NCI-H345 (cell line): ENCODE measurements at places on chromosomes 3 and 15.

- no peak for DNase-seq
These were observed 297.9 kb downstream of the RYR3 start for GRCh38 chr15:33608714-33609113.

DNA sequence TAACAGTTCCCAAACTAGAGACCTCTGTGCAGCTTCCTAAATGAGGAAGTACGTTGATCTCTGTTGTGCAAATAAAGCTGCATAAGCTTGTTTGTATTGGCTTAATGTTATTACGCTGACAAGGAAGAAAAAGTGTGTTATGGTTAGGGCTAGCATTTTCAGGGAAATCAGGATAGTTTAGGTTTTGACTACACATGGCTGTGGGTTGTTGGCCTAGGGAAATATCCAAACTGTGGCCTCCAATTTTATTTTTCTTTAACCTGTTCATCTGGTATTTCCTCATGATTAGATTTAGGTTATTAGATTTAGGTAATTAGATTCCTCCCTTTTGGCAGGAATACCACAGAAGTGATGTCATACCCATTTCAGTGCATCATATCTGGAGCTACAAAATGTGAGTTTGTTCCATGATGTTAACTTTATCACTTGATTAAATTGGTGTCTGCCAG, 8.7 kb upstream of the MCCC1 start:
- DNase-seq: no peak

DNA sequence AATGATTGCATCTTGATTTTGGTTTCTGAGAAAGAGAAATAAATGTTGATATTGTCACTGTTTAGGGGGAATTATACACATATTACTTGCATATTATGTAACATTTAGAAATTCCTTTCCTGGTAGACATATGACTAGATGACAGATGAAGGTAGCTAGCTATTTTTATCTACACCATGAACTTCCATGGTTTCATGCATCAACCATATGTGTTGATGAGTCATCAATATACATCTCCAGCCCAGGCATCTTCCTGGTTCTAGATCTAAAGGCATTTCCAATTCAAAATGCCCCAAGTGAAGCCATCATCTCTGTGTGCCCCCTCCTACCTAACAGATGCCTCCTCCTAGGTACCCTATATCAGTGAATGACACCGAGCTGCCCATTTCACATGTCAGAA, 9.5 kb upstream of the ADAMTSL3 start:
- DNase-seq: no peak

DNA sequence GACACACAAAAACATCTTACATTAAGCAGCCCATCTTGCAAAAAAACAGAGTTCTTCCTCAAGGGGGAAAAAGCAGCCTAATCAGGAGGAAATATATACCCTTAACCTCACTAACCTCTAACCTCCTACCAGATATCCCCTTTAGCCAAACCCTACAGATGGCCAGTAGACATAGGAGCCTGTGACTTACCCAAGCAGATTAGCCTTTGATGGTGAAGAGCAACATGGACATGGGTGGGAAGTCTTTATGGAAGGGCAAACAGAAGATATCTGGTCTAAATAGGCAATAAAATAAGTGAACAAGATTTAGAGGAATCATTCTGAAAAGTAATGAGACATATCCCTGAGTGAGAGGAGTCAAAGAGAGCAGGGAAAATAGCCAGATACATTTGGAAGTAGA, 119.4 kb upstream of the ARPP21 start:
- DNase-seq: no peak

DNA sequence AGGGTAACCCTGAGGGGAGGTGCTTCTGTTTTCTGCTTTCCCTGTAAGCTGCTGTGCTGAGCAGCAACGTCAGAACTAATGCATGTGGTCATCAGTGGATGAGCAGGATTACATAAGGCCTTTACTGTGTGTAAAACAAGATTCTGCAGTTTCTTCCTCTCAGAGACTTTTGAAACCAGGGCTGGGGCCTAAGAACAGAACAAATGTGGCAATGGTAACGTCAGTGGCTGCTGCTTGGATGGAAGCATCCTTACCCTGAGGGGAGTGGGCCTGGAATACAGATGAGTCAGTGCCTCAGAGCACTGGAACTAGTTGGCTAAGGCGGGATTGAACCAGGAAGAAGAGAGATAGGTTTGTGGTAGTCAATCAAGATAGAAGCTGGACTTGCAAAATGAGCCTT, 180.2 kb upstream of the KCNH8 start:
- DNase-seq: no peak

DNA sequence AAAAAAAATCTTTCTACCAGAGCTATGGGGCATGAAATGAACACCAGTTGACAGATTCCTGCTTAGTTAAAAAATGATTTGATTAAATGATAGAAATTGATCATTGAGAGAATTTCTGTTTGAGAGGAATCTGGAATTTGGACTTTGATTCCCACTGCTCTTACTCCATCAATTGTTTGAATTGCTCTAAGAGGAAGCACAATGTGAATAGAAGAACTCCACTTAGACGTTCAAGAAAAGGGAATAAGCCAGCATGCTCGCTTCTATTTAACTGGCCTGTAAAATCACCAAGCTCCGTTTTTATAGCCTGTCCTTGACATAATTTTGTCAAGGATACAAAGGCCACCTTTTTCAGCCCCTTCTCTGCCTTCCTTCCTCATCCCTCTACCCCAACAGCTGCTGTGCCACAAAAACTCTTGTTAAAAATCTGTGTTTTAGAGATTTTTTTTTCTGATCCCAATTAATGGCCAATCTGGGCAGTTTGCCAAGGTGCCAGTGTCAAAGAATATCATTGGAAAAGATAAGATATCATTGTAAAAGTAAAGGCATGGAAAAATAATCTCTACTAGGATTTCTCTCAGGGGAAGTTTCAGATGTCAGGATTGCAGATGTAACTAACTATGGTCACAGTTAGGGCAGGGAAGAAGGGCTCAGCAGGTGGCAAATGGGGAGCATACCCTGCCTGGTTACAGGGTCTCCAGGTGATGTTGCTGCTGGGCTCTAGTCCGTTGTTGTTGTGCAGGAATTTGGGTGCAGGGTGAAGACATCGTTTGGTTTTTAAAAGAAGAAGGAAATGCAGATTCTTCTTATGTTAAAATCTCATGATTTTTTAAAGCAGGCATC, 301.8 kb upstream of the PDZRN3 start:
- no peak for DNase-seq

DNA sequence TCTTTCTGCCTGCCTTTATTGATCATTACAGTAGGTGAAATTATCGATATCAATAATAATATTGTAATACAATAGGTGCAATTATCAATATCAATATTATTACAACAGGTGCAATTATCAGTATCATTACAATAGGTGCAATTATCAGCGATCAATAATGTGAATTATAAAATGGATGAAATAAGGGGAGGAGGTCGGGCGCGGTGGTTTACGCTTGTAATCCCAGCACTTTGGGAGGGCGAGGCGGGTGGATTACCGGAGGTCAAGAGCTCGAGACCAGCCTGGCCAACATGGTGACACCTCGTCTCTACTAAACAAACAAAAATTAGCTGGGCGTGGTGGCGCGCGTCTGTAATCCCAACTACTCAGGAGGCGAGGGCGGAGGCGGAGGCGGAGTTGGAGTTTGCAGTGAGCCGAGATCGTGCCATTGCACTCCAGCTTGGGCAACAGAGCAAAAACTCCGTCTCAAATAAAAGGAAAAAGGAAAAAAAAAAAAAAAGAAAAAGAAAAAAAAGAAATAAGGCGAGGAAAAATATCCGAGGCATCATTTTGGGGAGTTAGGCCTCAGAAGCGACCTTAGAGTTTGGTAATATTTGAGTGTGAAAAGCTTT, 611 bp upstream of the BNIP2 start:
- peak; percentile 72 for DNase-seq

- no peak for DNase-seq
These were observed 36.0 kb downstream of the MNS1 start for GRCh38 chr15:56428821-56429458.

- DNase-seq: no peak
These were observed 26.7 kb upstream of the ANPEP start for GRCh38 chr15:89841306-89841705.

GRCh38 chr3:175857666-175858270, 998.6 kb downstream of the NAALADL2 start:
- no peak for DNase-seq

GRCh38 chr3:160671231-160671630, 5.7 kb upstream of the ARL14 start:
- DNase-seq: no peak

- DNase-seq: no peak
These were observed 327.0 kb downstream of the ZPLD1 start for GRCh38 chr3:102761766-102762165.

GRCh38 chr15:35019404-35020327, 31.6 kb upstream of the ZNF770 start:
- DNase-seq: no peak

DNA sequence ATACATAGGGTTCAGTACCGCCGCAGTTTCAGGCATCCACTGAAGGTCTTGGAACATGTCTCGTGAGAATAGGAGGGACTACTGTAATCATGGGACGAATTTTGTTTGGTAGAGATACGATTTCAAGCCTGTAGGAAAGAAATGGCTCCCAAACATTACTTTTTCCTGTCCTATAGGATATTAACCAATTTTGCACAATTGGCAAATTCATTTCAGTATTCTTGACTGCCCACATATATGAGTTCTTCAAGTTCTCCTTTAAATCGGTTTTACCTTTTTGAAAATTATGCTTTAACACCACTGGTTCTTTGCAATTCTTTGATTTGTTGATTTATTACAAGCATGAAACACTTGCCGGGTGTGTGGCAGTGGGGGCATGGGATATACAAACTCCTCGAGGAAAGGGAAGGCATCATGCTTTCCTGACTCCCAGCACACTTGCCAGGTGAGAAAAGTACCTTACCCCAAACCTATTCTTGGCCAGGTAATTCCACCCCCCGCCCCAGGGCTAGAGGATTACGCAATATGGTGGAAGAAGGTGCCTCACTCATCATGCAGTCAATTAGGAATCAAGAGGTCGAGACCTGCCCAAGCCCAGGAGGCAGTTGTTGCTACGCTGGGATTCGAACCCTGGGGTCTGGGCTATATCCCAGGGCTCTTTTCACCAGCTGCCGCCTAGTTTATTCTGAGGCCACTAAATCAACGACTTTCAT, 584 bp upstream of the LARS2 start:
- no peak for DNase-seq

- no peak for DNase-seq
These were observed 5.8 kb downstream of the FMN1 start for GRCh38 chr15:33188641-33189257.

DNA sequence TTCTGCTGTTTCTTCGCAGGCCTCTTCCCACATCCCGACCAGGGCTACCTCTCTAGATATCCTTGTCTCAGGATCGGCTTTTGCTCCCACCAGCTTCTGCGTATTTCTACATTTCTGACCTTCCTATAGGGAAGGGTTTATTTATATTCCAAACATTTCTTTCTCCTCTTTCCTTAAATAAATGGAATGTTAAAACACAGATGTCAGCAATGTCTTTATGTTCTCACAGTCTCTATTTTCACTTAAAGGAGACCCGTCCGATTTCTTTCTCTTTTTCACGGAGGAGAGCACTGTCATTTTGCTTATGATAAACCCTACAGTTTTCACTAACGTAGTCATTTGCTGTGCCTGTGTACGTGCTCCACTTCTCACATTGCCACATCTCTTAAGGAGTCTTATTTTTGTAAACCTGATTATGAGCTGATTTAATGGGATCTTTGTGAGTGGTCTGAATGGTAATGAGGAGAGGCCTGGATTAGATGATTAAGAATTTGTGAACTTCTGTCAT, 630 bp downstream of the KIF15 start:
- DNase-seq: peak; percentile 17

DNA sequence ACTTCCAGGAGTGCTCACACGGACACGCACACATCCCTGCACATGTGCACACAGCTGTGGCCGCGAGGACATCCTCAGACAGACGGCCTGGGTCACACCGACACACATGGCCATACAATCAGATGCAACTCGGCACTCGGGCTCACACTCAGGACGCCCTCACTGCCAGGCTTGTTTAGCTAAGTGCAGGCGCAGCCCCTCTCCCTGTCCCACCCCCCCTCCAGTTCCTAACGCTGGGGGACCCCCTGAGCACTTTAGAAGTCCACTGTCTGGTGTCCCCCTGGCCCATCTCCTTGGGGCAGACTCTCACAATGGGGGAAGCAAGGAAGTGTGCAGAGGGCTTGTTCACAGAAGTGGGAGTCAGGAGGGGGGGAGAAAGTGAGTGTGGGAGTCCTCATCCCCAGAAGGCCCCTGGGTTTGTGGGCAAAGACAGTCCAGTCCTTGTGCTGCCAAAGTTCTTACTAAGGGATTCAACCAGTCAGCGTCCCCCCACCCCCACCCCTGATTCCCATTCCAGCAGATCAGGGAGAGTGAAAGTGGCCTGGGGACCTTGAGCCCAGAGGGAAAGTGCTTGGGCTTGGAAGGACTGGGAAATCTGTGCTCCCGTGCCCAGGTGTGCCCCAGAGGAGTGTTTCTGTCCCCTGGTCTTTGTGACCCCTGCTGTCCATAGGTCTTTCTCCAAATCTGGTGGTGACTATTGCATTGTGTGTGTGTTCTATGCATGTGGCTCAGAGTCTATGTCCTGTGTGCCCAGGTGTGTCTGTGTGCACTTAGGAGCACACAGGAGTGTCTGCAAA, 767 bp upstream of the GATA2 start:
- DNase-seq: no peak

DNA sequence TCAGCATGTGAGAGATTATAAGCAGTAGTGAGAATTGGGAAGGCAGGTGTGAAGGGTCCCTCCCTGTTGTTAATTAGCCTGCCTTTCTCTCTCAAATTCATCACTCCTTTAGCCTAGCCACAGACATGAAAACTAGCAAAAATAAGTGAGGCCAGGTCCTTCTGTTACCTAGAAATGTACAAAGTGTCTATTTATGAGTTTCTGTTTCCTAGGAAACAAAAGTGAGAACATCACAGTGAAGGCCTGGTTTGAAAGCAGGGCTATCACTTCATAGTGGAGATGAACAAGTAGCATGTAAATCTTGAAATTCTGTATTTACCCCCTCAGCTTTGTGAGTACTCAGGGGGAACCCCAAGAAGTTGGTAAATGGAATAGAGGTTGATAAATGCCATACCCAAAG, 78.2 kb upstream of the UMPS start:
- DNase-seq: no peak

DNA sequence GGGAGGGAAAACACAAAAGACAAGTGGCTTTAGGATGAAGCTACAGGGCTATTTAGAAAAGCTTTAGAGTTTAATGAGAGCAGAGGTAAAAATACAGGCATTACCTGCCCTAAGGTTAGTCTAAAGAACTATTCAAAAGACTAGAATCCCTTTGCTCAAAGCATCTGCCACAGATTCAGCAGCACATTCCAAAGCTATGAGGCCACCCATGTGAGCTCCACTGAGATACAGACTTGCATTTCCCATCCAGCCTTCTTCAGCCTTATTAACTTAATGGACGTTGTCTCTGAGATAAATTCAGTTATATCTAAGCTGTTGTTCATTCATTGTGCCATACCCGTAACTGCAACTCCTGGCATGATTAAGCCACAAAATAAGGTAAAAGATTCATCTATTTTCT, 25.4 kb downstream of the CXCR6 start:
- DNase-seq: no peak

DNA sequence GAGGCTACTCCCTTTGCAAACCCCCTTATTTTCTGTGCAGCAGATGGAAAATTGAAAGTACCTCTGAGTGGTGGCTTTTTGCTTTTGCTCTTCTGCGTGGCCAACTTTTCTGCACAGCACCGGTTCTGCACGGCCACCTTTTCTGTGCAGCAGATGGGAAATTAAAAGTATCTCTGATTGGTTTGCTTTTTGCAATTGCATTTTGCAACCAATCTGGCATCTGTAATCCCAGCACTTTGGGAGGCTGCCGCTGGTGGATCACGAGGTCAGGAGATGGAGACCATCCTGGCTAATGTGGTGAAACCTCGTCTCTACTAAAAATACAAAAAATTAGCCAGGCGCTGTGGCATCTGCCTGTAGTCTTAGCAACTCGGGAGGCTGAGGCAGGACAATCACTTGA, 79.5 kb upstream of the CHMP2B start:
- no peak for DNase-seq
